T-helper 9 cell (primary cell): ENCODE measurements at places on chromosomes 6 and 20.

DNA sequence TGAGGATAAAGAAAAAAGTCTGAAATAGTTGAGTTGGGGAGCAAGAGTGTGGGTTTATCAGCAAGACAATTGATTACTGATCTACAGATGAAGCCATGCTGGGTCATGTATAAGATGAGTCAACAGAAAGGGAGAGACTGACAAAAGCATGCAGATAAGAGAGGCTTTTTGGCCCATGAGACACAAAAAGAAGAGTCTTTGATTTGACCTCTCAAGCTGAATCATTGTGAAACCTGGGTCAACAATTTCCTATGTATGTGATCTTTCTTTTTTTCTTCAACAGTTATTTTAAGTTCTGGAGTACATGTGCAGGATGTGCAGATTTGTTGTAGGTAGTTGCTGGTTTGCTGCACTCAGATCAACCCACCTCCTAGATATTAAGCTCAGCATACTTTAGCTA lies 15.9 kb downstream of the RIMS1 start:
- DNase-seq, result no peak

DNA sequence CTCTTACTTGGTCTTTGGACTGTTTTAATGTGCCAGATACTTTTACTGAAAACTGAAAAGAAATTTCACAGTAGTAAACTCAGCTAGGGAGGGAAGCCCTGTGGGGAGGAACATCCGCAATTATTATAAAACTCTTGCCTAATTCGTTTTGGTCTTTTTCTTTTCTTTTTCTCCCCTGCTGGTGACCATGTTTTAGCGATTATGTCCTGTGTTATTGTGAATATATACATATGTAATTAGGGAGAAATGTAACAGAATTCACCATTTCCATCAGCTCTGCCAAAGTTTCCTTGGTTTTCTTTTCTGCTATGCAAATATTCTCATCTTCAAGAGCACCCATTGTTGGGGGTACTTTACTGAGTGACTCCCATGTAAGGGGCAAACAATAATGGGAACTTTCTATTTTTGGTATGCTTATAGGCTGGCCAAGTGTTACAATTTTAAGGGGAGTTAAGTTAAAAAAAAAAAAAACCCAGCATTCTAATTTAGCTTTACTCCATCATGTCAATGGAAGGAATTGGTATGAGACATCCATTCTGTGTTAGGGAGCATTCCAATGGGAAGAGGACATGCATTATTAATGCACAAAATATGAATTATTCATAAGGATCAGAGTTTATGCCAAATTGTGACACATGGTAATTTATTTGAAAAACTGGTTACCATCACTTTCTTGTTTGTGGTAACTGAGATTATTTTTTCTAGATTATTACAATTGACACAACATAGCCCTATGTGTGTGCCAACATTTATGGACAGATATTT lies 2.0 kb downstream of the DOK5 start:
- no peak for DNase-seq

DNA sequence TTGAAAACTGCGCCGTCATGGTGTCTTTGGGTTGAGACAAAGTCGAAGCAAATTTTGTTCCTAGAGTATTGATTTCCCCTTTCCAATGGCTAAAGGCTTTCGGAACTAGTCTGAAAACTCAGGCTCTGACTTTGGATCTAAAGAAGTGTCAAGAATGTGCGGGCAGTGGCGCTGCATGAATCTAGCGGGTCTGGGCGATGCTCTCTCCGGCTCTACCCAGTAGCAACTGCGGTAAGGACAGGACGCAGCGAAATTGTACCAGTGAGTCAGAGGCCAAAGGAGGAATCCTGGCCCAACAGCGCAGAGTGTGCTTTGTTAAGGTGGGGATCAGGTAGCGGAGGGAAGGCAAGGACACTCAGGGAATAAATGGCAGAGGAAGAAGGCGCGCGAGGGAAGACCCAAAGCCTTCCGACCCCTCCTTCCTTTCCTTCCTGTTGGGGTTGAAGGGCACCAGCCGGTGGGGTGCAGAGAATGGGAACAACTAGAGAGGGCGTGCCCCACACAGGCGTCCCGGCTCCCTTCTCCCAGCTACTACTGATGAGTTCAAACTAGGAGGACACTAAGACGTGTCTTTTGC lies 32.1 kb downstream of the HLA-F start:
- no peak for DNase-seq

GRCh38 chr6:14068133-14068532 lies 49.4 kb upstream of the CD83 start:
- DNase-seq, result no peak

GRCh38 chr6:119259027-119259426 lies 90.5 kb downstream of the MAN1A1 start:
- DNase-seq, result no peak

GRCh38 chr20:50345712-50346373 lies 155.2 kb downstream of the CEBPB start:
- no peak for DNase-seq

DNA sequence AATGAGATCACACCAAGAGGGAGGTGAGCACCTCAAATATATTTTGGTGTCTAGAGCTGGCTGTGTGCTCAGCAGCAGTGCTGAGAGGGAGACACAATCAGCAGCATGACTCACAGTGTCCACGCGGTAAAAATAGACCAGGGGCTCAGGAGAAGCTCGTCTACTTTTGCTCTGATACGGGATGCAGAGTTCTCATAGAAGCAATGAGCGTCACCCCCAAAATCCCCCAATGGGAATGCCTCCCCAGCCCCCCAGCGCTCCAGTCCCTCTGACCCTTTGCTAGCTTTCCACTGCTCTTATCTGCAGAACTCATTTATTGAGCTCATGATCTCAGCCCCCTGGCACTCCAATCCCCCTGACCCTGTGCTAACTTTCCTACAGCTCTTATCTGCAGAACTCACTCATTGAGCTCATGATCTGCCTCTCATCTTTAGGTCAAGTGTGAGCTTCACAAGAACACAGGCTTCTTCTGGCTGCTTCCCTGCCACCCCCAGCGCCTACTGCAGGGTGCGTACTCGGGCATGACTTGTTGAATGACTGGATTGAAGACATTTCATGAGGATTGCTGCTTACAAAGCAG lies 34.0 kb downstream of the SYNDIG1 start:
- DNase-seq, result no peak
